Dermis blood vessel endothelial cell (primary cell): ENCODE measurements at places on chromosomes 4 and X. TPM values are rescaled to one million over a fixed set of nuclear protein-coding genes. Genes with fewer than 3 reads are reported as not detected.

GRCh38 chr4:17347445-17347844 lies 164.4 kb downstream of the QDPR start:
- peak; percentile 63 for DNase-seq

DNA sequence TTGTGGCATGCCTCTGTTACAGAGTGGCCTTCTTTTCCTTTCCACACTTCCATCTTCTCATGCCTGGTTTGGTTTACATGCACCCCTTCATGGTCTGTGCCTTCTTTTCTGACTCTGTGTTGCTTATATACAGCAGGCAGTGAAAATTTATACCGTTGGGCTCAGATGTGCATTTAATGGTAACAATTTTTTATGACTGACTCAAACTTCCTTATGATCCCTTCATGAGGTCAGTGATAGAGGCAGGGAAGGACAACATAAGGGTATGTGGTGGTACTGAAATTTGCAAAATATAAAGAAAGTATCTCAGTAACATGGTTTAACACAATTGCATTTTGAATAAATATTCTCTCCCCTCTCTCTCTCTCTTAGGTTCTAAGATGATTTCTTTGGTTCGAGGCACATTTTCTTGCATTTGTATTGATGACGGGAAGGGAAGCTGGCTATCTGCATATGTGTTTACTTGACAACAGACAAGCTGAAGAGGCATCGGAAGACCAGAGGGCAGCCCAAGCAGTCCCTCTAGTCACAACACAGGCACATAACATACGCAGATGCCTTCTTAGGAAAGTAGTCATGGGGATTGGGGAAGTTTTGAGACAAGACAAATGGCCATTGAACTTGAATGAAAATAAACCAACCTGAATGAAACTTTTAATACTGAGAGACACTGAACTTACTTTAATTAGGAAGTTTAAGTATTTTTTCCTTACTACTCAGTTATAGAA lies 163.3 kb upstream of the LEF1 start:
- no peak for DNase-seq

DNA sequence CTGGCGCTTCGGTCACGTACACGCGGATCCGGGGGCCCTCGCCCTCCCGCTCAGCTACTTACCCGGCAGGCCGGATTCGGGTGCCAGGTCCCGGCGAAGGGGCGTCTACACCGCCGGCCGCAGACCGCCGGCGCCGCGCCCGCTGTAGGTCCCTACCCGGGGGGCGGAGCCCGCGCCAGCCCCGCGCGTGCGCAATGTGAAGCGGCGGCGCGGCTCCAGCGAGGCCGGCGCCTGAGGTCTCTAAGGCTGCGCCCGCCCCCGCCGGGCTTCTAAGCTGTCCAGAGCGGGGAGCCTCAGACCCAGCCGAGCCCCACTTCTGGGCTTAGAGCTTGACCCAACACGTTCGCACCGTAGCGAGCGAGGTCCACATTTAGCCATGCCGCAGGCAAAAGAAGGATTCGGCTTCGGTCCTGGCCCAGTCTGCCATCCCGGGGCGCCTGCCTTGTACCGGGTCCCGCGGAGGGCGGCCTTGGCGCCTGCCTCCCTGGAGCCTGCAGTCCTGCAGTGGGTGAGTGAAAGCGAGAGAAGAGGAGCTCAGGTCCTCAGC lies at the start of gene ZNF518B:
Gene ZNF518B (minus strand): TSS at position 172 of the 547 bp plus-strand sequence. CDS start 11,098 bp downstream, outside the sequence.
- DNase-seq: peak; percentile 80

GRCh38 chr4:133014473-133015135 lies 134.5 kb upstream of the PCDH10 start:
- no peak for DNase-seq

DNA sequence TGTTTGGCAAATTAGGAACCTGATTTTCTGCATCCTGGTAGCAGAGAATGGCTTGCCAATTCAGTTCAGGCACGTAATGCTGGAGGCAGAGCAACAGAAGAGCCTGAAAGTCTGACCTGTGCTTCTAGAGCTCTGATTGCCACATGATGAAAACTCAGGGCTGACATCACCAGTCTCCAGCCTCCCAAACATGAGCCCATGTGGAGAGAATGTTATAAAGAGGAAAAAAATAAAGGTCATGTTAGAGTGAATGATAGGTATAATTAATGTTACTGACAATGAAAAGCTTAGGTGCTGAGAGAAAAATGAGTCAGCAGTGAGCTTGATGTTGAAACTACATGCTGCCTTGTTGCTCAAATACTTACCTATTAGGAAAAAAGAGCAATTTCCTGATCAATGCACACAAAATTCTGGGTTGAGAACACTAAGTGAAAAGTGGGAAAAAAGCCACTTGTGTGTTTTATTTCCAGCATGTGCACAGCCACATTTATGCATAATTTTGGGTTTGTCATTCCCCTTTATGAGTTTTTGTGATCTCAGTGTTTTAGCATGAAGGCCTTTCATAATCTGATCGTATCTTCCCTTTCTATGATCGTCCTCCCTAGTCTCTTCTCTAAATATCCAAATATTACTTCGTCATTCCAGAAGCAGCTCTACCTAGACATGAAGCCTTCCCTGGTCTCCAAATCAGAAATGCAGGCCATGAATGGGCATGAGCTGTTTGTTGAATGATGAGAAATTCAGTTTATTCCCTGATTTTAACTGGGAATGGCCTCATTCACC lies 113.3 kb upstream of the CPEB2 start:
- DNase-seq: no peak

DNA sequence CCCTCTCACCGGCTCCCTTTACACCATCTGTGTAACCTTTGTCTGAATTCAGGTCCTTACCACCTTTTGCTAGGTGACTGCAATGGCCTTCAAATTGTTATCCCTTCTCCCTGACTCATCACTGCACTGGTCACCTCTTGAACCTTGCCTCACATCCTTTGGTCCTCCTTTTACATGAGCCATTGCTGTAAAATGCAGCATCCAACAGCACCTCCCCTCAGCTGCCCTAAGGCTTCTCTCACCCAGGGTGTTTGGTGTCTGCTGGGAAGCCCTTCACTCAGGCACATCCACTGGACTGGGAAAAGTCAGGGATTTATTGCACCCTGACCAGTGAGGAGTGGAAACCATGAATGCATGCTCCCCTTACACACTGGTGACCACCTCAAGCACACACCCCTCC lies 192.5 kb upstream of the GATB start:
- DNase-seq: no peak

ARX gene
- total RNA-seq: not detected in 2 replicates

VCX3B gene
- not detected in 2 replicates for total RNA-seq

RBM46 gene
- 0.70 TPM in 1 of 2 replicates, not detected in the other for total RNA-seq

TRIML2 gene
- 1.4 TPM in 1 of 2 replicates, not detected in the other for total RNA-seq

WAS gene
- total RNA-seq: 0.09 TPM in 1 of 2 replicates, not detected in the other
